ENCODE measurements at places on chromosomes 2 and 18.
A peak's percentile ranks its signal among the peaks of the same experiment; 100 is the strongest.

GRCh38 chr2:84959095-84959565 lies 11.8 kb upstream of the KCMF1 start:
- peak; percentile 93 for DNase-seq

DNA sequence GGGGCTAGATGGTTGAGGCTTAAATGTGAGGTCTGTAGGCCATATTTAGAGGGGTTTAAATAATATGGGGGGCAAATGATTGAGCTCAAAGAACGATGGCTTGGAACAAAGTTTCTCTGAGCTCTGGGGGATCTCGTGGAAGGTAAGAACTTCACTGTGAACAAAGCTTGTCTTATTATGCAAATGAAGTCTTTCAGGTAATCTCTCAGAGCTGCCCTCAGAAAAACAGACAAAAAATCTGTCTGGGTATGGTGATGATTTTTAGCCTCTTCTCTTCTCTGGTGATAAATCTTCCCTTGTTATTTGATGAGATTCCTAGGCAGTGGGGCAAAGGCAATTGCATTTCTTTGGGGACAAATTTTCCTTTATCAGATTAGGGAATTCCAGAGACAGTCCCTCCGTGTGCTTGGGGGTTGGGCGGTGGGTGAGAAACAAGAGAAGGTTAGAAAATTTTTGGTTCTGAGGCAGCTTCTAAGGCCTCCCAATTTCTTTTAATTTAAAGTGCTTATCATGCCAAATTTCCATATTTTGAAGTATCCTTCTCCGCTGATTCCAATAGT lies 760.4 kb downstream of the TSN start:
- DNase-seq = no peak

DNA sequence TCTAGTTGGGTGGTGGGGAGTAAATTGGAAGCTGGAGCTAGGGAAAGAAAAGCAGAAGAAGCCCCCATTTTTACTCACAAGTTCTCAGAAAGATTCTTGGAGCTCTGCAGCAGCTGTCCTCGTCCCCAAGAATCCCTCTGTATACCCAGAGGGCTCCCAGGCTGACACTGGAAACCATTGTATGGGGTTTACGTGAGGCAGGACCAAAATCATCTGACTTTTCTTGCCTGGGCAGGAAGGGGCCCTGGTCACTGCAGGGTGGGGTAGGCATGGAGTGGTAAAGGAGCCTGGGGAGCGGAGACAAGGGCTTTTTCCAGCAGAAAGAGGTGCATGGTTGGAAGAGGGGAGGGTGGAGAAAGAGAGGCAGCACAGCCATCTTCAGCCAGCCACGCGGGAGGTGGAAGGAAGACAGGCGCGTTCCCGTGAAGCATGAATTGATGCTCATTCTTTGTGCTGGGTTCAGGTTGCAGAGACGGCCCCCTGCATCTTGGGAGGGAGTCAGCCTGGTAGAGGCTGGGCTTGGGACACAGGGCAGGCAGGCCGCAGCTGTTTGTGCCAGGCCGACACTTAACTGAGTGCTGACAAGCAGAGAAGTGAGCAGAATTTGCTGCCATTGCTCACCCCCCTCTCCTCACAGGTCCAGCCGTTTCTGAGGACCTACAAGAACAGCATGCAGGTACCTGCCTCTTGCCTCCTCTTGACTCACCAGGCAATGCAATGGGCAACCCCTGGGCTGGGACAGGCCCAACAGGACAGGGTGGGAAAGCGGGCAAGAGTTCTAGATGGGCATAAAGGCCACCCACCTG lies 94.8 kb downstream of the PLB1 start:
- DNase-seq = no peak

DNA sequence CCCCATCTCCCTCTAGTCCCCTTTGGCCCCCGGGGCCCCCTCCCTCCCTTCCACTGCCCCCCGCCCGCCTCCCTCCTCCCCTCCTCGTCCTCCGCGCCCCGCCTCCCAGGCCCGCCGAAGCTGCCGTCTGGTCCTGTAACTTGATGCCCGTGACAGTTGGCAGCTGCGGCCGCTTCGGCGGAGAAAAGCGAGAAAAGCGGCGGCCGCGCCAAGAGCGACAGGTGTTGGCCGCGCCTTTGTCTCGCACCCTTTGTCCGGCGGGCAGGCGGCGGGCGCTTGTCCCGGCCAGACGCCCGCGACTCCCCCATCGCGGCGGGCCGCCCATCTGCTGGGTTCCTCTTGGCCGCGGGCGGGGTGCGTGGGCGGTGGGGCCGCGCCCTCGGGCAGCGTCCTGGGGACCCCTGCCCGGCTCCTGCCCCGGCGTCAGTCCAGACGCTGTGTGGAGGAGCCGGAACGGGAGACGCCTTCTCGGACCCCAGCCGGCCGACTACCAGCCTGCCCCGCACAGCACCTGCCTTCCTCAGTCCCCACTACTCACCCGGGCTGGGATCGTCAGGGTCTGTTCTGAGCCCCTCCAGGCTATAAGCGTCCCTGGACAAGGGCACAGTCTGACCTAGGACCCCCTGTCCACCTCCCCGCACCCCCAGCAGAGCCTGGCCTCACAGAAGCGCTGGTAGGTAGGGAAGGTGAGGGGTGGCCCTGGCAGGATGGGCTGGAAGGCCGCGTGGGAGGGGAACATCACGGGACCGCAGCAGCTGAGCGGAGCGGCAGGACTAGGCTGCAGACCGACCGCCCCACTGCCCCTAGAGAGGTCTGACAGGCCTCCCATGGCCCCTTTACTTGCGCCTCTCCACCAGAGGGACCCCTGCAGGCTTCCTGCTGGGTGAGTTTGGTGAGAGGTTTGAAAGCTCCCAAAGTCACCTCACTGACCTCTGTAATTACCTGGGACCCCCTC lies 1.2 kb upstream of the HES6 start:
- no peak for DNase-seq

DNA sequence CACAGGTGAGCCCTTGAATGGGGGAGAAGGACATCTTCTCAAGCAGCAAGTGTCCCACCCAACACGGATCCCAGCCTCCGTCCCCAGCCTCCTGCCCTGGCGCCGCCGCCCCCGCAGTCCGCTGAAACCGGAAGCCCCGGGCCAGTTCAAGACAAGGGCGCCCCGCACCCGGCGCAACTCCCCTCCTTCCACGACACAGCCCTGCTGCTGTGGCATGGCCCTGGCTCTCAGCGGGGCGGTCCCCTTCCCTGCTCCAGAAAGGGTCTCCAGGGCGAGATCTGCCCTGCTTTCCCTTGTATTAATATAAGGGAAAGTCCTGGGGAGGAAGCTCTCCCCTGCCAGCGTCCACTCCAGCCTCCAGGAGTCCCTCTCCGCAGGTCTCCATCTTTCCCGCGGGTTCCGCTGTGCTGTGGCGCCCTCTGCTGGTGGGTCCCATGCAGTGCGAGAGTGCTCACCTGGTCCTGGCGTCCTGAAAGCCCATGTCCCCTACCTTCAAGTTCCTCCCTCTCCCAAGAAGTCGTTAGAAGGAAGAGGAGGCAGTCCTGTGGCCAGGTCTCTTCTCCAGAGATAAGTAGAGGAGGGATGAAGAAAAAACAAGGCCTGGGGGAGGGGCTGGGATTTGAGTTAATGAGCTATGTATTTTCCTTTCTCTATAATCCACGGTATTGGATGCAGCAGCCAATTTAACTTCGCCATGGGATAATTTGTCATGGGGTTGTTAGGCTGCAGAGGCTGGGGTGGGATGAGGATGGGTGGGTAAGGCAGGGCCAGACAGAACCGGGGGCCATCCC lies 176.0 kb downstream of the SMAD2 start:
- DNase-seq = no peak

DNA sequence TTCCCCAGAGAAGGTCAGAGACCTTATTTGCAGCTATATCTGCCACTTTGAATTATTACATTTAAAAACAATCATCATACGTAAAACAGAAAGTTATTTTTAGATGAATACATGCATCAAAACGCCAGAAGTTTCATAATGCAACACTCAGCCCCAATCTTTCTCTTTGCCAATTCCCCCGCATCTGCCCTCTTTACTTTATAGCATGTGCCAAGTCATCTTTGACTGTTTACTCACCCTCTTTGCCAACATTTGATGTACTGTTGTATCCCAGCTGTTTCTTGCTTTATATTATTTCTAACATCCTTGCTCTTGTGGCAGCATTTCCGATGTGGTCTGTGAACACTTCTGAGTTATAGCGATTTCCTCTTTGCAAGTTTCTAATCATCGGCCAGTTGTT lies 86.2 kb downstream of the CRIM1 start:
- no peak for DNase-seq

- DNase-seq = no peak
Measured at GRCh38 chr18:66833646-66834045, 229.8 kb upstream of the CDH19 start.

DNA sequence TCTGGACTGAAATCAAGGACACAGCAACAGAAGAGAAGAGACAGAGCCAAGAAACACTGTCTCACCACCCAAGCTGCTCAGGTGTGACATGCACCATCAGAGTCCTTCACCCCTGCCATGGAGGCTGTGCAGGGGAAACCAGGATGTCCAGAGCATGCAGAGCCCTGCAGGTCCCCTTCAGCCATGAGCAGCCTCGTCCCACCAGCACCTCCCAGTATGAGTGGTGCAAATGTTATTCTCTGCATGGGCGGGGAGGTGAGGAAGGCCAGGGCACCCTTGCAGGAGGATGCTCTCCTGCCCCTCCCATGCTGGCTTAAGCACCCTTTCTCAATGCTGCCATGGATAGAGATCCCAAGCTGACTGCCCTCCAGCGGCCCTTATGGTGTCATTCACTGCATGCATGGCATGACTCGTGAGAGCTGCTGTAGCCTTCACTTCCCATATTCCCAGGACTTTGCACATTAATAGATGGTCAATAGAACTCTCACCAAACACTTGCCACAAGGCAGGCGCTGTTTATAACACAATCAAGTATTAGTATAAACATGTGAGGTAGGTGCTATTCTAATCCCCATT lies 171.0 kb downstream of the ANAPC1 start:
- no peak for DNase-seq

DNA sequence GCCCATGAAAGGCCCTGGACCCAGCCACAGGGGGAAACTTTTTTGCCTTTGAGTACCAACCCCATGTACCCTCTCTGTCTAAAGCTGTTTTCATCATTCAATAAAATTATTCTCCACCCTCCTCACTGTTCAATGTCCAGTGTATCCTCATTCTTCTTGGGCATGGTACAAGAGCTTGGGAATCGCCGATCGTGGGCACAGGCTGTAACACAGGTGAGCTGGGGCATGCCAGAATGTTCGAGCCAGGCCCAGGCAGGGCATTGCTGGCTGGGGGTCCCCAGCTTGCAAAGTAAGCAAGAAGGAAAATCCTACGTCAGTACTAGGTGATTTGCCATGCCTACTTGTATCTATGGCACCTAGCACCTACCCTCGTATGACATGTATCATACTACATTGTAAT lies 162.1 kb upstream of the NOL4 start:
- no peak for DNase-seq

- no peak for DNase-seq
Measured at GRCh38 chr2:110660558-110660957, 17.3 kb downstream of the BUB1 start.

- no peak for DNase-seq
Measured at GRCh38 chr2:144161061-144161460, 358.9 kb downstream of the ZEB2 start.

DNA sequence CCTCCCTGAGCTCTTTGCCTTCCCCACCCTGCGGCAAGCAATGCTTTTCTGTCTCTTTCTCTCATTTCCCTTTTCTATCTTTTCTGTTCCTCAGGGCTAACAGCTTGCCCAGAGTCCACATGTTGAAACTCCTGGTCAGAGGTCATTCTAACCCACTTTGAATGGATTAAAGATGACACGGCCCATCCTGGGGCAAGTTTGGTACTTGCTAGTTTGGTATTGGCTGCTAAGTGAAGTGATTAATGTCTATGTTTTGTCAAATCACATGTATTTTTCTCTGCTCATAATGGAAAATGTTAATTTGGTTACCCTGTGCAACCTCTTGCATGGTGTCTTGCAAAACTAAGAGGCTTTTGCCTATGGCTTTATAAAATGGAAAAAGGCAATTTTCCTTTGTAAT lies 960.2 kb downstream of the CNTNAP5 start:
- no peak for DNase-seq

- DNase-seq = no peak
Measured at GRCh38 chr18:10090668-10091067, 176.9 kb downstream of the VAPA start.

GRCh38 chr2:111155610-111156009 lies 34.9 kb downstream of the BCL2L11 start:
- DNase-seq = no peak

- DNase-seq = no peak
Measured at GRCh38 chr18:78779996-78780718, 199.5 kb upstream of the SALL3 start.

DNA sequence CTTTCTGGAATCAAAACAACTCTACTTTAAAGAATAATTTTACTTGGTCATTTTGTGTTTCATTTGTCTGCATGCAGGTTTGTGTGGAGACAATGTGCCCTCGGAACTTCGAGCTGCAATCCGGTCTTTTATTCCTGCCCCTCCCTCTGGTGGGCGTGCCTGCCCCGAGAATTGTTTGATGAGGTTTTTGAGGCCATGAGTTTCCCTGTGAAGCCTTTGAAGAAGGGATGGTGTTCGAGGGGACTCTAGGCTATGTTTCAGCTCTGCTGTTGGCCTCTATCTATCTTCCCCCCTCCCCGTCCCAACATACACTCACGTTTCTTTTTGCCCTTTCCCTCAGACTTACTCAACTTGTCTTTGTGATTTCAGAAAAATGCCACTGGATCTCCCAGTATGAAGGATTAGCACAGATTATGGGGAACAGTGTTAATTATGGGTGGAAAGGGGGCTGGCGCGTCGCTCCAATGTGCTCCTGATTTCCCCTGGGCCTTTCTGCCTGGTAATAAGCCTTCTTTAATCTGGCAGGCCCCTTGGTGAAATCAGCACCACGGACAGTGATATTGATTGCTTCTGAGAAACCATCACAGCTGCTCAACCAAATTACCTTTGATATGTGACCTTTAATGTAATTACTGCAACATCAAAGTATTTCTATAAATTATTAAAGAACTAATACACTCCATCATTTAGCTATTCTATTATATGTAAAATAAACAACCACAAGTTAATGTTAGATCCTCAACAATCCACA lies 82.2 kb downstream of the CELF4 start:
- DNase-seq = no peak

- DNase-seq = no peak
Measured at GRCh38 chr2:134039912-134040581, 213.8 kb upstream of the MGAT5 start.

DNA sequence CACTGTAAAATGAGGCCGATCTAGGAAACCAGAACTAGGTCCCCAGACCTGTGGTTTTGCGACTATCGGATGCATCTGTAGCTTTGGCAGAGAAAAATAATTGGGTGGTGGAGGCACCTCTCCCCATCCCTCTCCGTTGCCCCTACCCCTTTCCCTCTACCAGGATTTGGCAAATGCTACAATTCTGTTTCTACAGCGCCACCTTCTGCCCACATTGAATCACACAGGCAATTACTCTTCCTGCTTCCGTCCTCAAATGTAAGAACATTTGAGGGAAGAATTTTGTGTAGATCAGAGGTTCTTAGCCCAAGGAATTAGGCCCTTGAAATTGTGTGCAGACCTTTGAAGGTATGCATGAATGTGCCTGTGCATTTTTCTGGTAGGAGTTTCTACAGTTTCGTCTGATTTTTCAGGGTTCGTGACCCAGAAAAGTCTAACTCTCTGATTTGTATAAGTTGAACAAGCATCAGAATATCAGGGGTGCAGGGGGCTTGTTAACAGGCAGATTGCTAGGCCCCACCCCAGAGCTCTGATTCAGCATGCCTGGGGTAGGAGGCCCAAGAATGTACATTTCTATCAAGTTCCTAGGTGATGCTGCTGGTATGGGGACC lies 11.2 kb downstream of the ATP6V1B1 start:
- DNase-seq = no peak

Measured in RCC 7860 (cell line).